Suprapubic skin (tissue), 4 donors: ENCODE measurements at places on chromosomes 4 and X. TPM values are rescaled to one million over a fixed set of nuclear protein-coding genes. Genes with fewer than 3 reads are reported as not detected.

GRCh38 chr4:67861513-67861912, 22.3 kb downstream of the TMPRSS11D start:
- DNase-seq: no peak
- H3K4me3 ChIP-seq: no peak overlapping the region
- no peaks in the 10 kb centered on the region for H3K27me3 ChIP-seq
- H3K36me3 ChIP-seq: no peaks in the 10 kb centered on the region
- H3K4me1 ChIP-seq: peaks cover 3% of the 10 kb centered on the region

GRCh38 chr4:125456075-125456474, 141.3 kb downstream of the FAT4 start:
- H3K27ac ChIP-seq: no peak overlapping the region
- H3K36me3 ChIP-seq: no peaks in the 10 kb centered on the region
- no peak overlapping the region for H3K4me3 ChIP-seq

- no peak for DNase-seq
- H3K4me1 ChIP-seq: no peaks in the 10 kb centered on the region
- no peaks in the 10 kb centered on the region for H3K36me3 ChIP-seq
Measured at GRCh38 chr4:162347842-162348213, 184.0 kb upstream of the FSTL5 start.

DNA sequence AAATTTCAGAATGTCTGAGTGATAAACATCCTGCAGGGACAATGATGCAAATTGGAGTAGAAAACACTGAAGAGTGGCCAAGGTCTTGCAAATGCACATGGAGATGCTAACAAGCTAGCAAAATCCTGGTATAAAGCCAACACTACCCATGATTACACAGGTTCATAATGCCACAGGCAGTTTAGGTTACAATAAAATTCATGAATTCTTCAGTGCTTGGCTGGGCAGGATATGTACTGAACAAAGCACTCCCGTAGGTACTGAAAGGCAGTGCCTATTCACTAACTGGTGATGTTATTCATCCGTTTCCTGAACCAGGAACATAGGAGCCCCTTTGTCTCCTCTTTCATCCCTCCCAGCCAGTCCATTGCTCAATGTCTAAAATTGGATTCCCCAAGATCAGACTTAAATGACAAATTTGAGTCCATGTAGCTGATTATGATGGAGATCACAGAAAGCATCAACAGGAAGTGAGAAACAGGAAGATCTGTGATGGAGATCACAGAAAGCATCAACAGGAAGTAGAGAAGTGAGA, 244.5 kb downstream of the DMD start:
- DNase-seq: no peak
- no peak overlapping the region for H3K4me3 ChIP-seq
- no peaks in the 10 kb centered on the region for H3K36me3 ChIP-seq
- no peaks in the 10 kb centered on the region for H3K27me3 ChIP-seq

DNA sequence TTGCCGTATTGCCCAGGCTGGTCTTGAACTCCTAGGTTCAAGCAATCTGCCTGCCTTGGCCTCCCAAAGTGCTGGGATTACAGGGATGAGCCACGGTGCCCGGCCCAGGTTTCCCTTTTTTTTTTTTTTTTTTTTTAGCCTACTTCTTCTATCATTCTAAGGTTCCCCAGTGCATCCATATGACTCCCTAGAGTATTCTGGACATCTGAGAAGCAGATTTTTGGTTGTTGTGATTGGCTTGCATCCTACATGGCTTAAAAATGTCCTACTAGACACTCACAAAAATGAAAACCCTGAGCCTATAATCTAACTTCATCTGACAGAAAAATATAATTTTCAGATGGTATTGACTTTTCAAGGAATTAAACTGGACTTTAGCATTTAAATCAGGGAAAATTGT, 41.7 kb downstream of the SMIM14 start:
- no peaks in the 10 kb centered on the region for H3K4me1 ChIP-seq
- H3K4me3 ChIP-seq: no peak overlapping the region
- no peak for DNase-seq
- no peak overlapping the region for H3K27ac ChIP-seq

GRCh38 chr4:184526228-184526627, 51.9 kb upstream of the IRF2 start:
- no peaks in the 10 kb centered on the region for H3K27me3 ChIP-seq
- no peak overlapping the region for H3K4me3 ChIP-seq
- H3K27ac ChIP-seq: no peak overlapping the region
- DNase-seq: no peak

DNA sequence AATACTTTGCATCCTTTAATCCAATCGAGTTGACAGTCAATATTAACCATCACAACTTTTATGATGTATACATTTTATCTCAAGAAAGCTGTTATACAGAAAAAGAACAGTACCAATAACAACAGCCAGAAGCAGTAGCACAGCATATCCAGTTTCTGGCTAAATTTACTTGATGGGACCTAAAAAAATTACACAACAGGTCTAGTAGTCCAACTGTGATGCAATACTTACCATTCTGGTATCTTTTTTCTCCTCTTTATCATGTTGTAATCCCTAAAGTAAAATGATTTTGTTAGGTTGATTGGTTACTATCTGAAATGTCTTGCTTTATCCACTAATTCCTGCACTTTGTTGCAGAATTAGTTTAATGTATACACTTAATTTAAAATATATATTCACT, 1150.6 kb downstream of the FAT4 start:
- H3K27me3 ChIP-seq: no peaks in the 10 kb centered on the region
- DNase-seq: no peak
- no peak overlapping the region for H3K27ac ChIP-seq
- no peak overlapping the region for H3K4me3 ChIP-seq
- no peaks in the 10 kb centered on the region for H3K4me1 ChIP-seq

DNA sequence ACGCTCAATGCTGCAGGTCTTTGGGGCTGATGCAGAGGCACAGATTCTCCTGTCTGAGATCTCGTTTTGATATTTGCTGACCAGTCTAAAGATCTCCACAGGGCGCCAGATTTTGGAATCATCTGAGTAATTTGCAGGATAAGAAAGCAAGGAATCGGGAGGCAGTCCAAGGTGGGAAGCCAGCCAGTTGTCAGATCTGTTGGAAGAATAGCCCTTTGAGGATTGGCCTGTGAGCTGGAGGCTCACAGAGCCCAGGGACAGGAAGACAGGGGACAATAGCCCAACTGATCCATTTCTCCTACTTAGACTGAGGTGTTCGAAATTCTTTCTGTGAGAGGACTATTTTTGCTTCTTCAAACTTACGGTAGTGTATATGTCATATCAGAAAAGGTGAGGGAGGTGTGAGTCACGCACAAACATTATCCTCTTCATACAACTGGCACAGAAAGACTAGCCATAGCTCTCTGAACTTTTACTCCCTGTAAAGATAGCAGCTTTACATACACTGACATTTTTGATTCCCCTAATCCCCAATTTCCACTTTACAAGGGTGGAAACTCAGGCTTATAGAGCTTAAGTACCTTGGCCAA, 8.8 kb downstream of the DIPK2B start:
- no peak for DNase-seq
- H3K4me1 ChIP-seq: no peaks in the 10 kb centered on the region
- no peaks in the 10 kb centered on the region for H3K27me3 ChIP-seq

GRCh38 chr4:56222514-56222913, 164.8 kb downstream of the AASDH start:
- DNase-seq: no peak
- H3K4me3 ChIP-seq: no peak overlapping the region
- no peaks in the 10 kb centered on the region for H3K4me1 ChIP-seq
- no peaks in the 10 kb centered on the region for H3K36me3 ChIP-seq

- H3K4me3 ChIP-seq: no peak overlapping the region
- no peaks in the 10 kb centered on the region for H3K27me3 ChIP-seq
- no peak overlapping the region for H3K27ac ChIP-seq
- DNase-seq: no peak
- H3K4me1 ChIP-seq: peaks cover 11% of the 10 kb centered on the region
- no peaks in the 10 kb centered on the region for H3K36me3 ChIP-seq
Measured at GRCh38 chrX:96407072-96407471, 277.6 kb upstream of the DIAPH2 start.

GRCh38 chrX:15165832-15166231, 104.1 kb downstream of the ASB9 start:
- H3K27ac ChIP-seq: no peak overlapping the region
- H3K27me3 ChIP-seq: no peaks in the 10 kb centered on the region
- DNase-seq: no peak
- no peaks in the 10 kb centered on the region for H3K36me3 ChIP-seq
- H3K4me3 ChIP-seq: no peak overlapping the region

- peaks cover 32% of the 10 kb centered on the region for H3K4me1 ChIP-seq
- H3K27ac ChIP-seq: peak overlapping the region; percentile 94
- H3K27me3 ChIP-seq: no peaks in the 10 kb centered on the region
- no peak for DNase-seq
- no peaks in the 10 kb centered on the region for H3K36me3 ChIP-seq
Measured at GRCh38 chr4:186190581-186191199, 677 bp upstream of the CYP4V2 start.

- H3K36me3 ChIP-seq: no peaks in the 10 kb centered on the region
Measured at GRCh38 chr4:133059117-133059516, 90.0 kb upstream of the PCDH10 start.

DNA sequence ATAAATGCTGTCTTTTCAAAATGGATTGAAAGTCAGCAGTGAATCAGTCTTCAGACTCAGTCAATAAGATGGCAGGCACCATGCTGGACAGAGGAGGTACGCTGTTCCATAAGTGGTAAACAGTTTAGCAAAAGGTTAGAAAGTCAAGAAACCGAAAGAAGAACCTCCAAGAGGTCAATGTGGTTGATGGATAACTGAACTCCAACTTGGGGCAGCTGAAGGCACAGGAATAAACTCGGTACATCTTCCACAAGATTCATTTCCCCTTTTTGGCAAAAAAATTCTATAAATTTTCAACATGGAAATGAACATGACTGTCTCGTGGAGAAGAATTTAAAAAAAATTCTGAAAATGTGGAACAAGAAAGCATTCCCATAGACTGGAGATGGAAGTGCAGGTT, 18.4 kb upstream of the SEL1L3 start:
- no peak overlapping the region for H3K4me3 ChIP-seq
- DNase-seq: no peak
- H3K36me3 ChIP-seq: no peaks in the 10 kb centered on the region
- peaks cover 3% of the 10 kb centered on the region for H3K27me3 ChIP-seq

- H3K4me3 ChIP-seq: no peak overlapping the region
- DNase-seq: no peak
- H3K27ac ChIP-seq: no peak overlapping the region
- H3K36me3 ChIP-seq: no peaks in the 10 kb centered on the region
- no peaks in the 10 kb centered on the region for H3K27me3 ChIP-seq
Measured at GRCh38 chr4:79723507-79723906, 315.5 kb upstream of the GK2 start.

Gene PACRGL
- total RNA-seq: 27.0 TPM

Gene SHOX
- 0.32 TPM for total RNA-seq

Gene MAGEA2
- not detected for total RNA-seq

Gene EVC2
- total RNA-seq: 22.2 TPM

Gene ARAP2
- total RNA-seq: 88.2 TPM
